GM19239 (cell line): ENCODE measurements at places on chromosomes 13 and 19.

- DNase-seq = no peak
Observed at GRCh38 chr19:6740589-6741343, 1.3 kb downstream of the TRIP10 start.

- no peak for DNase-seq
Observed at GRCh38 chr19:58429745-58430144, 10.2 kb downstream of the ZNF132 start.

DNA sequence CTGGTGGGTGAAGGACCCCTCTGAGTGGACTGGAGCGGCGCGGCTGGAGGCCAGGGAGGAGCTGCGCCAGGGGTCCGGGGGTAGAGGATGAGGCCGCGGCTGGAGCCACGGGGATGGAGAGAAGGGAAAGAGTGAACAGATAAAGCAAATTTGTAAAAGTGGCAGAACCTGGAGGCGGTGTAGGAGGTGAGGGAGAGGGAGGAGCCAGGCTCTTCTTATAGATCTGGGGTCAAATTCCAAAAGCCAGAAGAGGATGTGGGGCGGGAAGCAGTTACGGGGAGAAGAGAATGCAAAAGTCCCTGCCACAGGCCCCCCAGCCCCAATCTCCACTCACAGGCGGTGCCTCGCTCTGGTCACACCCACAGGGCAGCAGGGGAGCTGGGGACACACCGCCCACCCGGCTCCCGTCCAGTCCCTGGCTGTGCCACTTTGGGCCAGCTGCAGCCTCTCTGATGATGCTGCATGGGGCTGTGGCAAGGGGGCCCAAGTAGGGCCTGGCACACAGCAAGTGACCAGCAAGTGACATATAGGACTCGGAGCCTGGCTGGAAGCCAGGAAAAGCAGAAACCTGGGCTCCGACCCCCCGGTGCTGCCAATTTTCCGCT lies 11.1 kb downstream of the LRRC4B start:
- DNase-seq = no peak

DNA sequence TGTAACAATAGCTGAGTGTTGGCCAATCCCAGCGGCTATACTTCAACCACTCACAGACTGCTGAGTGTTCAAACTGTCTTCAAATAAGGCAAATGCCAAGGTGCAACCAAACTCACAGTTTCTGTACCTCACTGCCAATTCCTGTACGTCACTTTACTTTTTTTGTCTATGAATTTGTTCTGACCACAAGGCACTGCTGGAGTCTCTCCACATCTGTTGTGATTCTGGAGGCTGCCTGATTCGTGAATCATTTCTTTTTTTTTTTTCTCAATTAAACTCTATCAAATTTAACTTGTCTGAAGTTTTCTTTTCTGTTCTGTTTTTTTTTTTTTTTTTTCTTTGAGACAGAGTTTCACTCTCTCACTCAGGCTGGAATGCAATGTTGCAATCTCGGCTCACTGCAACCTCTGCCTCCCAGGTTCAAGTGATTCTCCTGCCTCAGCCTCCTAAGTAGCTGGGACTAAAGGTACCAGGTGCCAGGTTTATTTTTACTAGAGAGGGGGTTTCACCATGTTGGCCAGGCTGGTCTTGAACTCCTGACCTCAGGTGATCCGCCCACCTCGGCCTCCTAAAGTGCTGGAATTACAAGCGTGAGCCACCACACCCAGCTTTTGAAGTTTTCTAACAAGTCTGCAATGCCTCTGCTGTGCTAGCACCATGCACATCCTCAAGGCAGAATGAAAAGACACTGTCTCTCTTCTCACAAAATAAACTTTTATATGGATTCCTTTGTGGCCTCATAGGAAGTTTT lies 401.7 kb downstream of the IRS2 start:
- DNase-seq = no peak

- peak; percentile 9 for DNase-seq
Observed at GRCh38 chr19:8161135-8161646, 11.8 kb upstream of the FBN3 start.

GRCh38 chr19:36574741-36575140 lies 1.6 kb upstream of the ZNF529 start:
- DNase-seq = no peak
